ENCODE measurements at places on chromosomes 2 and 18.
A peak's percentile ranks its signal among the peaks of the same experiment; 100 is the strongest.

- no peak for DNase-seq
Observed at GRCh38 chr2:164675687-164676086, 54.4 kb upstream of the GRB14 start.

- DNase-seq, result no peak
Observed at GRCh38 chr2:105763076-105763475, 18.4 kb downstream of the NCK2 start.

DNA sequence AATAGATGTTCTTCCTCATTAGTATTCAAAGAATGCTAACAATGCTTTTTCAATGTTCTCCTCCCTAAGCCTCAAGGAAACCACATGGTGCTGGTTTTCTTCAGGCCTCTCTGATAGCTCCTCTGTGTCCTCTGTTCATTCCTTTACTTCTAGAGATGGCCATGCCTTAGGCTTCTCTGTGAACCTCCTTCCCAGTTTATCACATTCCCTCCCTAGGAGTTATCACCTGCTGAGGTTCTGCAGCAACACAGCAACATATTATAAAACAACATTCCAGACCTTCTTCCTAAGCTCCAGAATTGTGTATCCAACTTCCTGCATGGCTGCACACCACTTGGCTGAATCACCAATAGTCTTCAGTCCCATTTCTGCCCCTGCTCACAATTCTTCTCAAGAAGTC, 325.5 kb downstream of the IRS1 start:
- DNase-seq, result no peak

DNA sequence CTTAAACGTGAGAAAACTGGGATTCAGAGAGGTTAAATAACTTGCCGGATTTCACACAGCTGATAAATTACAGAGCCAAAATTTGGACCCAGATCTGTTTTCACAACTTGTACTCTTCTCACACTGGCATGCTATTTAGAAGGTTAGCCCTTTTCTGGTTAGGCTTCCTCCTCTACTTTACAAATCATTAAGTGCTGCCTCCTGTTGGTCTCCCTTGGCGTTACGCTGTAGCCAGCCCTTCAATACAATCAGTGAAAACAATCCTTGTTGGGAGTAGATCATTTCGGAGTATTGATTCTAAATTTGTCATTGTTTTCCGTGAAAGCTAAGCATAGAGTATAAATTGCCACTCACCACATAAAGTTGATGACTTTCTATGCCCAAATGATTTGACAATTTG, 153.5 kb downstream of the ARHGAP15 start:
- no peak for DNase-seq

DNA sequence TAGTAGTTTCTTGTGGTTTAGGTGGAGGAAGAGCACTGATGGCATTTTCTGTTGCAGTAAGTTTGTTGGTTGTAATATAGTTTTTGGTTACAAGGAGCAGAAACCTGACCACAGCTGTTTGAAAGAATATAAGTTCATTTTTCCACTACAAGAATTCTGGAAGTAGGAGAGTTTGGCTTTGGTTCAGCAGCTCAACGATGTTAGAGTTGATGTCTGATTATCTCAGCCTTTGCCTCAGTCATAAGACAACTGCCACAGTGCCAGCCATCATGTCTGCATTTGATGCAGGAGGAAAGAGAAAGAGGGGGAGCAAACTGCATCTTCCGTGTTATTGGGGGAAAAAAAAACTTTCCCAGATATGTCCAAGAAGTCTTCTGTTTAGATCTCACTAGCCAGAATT, 119.1 kb downstream of the LYPD1 start:
- DNase-seq, result no peak

DNA sequence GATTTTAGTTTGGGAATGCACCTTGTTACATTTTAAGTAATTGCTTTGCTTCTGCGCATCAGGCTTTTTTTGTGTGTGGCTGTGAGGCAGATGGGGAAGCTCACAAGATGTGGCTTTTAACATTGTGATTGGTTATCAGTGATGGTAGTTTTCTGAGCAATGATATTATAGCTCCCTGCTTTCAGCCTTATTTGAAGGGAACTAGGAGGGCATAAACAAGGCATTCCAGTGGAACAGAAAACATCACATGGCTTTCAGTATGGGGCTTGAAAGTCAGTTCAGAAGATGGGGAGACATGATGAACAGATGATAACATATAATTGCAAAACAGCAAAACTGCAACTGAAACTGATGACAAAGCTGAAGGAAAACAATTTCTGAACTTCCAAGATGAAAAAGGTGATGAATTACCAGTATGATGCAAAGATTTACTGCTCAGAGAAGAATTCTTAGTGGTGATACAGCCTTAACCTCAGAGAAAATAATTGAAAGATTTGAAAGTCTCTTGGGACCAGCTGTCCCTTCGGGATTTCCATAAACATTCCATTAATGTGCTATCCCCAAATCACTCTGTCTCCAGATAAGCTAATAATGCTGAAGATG, 439.7 kb downstream of the RND3 start:
- DNase-seq, result no peak

- peak; percentile 66 for DNase-seq
Observed at GRCh38 chr2:127637725-127638252, 8.2 kb upstream of the GPR17 start.

GRCh38 chr2:10750610-10751009, 29.2 kb downstream of the ATP6V1C2 start:
- DNase-seq, result no peak

GRCh38 chr2:190511104-190511503, 23.4 kb downstream of the NEMP2 start:
- DNase-seq, result no peak

GRCh38 chr2:60565472-60565871, 12.0 kb upstream of the BCL11A start:
- no peak for DNase-seq

- DNase-seq, result no peak
Observed at GRCh38 chr2:6958616-6959235, 41.5 kb downstream of the RNF144A start.

DNA sequence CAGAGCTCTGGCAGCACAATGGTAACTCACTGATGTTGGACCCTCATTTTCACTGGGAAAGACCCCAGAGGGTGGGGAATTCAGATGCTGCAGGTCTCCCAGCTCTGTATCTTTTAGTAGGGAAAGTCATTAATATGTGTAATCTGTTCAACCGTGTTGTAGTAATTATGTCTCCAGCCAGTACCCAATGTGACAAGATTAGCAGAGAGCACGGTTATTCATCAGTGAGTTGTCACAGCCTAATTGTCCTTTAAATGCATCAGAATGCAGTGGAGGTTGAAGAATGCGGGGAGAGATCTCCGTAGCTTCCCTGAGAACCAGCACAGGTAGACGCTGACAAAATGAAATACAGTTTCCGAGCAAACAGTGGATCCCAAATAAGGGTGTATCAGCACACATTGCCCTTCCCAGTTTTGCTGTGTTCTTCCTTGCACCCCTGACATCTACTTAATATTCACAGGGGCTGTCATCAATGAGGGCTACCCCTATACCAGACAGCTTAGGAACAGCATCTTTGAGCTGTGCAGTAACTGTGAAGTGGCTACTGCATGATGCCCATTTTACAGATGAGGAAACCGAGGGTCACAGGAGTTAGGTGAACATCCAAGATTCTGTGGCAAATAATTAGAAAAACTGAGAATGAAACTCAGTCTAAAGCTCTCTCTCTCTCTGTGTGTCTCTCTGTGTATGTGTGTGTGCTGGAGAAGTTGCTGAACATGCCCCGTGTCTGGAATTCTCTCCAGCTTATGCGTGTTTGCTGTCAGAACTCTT, 430.4 kb upstream of the HS6ST1 start:
- DNase-seq, result no peak

DNA sequence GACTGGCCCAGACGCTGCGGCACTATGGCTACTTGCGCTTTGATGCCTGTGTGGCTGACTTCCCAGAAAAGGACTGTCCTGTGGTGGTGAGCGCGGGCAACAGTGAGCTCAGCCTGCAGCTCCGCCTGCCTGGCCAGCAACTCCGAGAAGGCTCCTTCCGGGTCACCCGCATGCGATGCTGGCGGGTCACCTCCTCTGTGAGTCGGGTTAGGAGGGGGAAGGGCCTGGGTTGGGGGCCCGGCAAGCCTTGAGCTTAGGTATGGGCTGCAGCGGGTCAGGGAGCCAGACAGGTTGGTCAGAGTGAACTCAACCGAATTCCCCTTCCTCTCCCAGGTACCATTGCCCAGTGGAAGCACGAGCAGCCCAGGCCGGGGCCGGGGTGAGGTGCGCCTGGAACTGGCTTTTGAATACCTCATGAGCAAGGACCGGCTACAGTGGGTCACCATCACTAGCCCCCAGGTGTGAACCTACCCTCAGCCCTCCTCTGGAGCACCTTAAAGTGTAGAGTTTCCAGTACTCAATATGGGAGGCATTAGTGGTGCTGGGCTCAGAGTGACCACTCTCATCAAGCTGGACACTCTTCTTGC, 4.9 kb downstream of the ZNF513 start:
- no peak for DNase-seq

DNA sequence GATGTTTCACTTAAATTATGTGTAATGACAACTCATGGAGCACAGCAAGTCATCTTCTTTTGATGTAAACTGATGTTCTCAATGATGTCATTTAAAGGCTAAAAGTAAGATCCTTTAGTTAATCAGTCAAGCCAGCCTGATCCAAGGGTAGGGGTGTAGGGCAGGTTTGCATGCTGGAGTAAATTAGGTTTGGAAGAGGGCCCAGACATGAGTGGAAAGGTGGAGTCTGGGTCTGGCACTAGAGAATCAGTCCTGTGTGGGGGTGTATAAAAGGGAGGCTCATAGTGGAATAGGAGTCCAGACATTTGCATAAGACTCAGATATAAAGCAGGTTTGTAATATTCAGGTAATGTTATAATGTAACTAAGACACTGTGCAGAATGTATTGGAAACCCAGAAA, 88.8 kb upstream of the NYAP2 start:
- DNase-seq, result no peak

DNA sequence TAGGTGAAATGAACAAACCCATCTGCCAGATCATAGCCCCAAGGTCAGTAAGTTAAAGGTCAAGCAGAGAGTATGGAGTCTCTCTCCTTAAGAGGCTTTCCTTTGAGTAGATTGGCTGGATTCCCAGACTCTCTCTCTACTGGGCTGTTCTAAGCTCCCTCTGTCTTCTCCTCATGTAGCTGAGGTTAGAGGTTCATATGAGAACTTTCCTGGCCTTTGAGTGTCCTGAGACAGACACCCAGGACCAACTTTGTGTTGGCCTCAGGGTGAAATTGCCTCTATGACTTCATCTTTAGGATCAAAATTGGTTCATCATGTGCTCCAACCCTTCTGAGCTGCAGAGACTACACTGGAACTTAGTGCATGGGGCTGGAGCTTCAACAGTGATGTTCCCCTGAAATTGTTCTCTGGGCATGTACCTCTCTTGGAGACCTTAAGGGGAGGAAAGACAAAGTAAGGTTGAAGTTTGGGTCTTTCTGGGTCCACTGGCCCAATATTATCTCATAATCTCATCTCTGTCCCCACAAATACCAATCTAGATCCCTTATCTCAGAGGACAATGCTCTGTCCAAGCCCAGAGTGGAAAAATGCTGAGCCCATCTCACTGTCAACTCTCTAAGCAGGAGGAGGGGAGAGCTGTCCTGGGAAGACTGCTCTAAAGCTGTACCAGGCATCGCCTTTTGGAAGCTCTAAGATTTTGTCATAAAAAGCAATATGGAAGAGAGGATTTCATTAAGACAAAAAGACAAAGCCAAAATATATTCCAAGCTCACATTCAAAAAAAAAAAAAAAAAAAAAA, 177.3 kb upstream of the ARL4C start:
- no peak for DNase-seq

DNA sequence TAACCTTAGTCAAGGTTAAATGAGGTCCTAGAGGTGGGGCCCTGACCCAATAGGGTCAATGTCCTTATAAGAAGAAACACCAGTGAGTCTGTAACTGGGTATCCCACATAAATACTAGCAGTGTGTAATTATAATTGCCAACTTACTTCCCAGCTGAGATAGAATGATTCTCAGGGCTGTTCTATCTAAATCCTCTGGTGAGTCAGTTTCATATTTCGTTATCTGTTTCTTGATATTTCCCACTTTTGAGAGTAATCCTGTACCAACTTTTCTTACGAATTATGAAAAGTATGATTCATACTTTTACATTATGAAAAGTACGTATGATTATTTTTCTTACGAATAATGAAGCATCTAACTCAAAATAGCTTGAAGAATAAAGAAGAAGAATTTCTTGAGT, 546.8 kb upstream of the NETO1 start:
- DNase-seq, result no peak

DNA sequence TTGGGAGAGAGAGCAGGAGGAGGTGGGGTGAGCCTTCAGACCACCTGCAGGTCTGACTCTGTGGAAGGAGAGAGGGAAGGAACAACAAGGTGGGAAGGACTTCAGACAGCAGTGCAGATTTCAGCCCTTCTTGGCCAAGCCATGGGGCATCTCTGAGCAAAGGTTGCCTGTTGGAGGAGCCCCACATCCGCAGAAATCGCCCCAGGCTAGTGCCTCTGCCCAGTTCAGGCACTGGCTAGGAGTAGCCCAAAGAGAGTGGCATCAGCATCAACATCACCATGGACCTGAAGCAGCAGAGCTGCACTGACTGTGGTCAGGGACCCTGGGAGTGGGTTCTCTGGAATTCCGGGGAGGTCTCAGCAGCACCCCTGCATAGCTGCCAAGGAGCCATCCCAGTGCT, 10.2 kb downstream of the GPR55 start:
- no peak for DNase-seq

GRCh38 chr18:67179726-67180125, 336.8 kb downstream of the DSEL start:
- DNase-seq, result no peak

- no peak for DNase-seq
Observed at GRCh38 chr2:84137034-84137433, 322.0 kb downstream of the SUCLG1 start.

DNA sequence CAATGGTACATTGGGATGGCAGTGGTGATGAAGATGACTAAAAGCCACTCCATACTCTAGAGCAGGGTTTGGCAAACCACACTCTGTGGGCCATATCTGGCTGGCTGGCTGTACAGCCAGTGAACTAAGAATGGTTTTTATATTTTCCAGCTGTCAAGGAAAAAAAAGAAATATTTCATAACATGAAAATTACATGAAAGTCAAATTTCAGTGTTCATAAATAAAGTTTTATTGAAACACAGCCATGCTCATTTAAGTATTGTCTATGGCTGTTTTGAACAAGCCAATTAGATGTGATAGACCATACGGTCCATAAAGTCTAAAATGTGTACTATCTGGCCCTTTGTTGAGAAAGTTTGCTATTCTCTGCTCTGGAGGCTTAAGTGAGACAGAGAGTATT, 1.5 kb downstream of the TTC21B start:
- no peak for DNase-seq
